HT1080 (cell line): ENCODE measurements at places on chromosomes 11 and 22.

GRCh38 chr22:31926969-31927368, 17.4 kb upstream of the YWHAH start:
- DNase-seq = no peak

- peak; percentile 17 for DNase-seq
Measured at GRCh38 chr11:12474871-12475270, 97.5 kb downstream of the PARVA start.

DNA sequence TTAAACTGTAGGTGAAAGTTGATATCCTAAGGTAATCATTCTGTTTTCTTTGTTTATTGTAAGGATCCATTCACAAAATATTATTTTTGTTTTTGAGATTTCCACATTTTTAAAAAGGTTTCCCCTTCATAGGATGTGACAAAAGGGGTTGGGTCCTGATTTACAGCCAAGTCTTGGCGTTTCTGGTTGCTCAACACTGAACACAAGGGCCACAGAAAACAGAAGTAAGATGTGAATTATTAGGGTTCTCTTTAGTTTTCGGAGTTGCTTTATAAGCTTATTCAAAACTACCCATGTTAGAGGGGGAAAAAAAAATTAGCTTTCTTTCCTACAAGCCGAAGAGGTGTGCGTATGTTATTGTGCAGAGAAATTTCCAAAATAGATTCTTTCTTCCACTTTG, 30.0 kb upstream of the FLI1 start:
- DNase-seq = no peak

GRCh38 chr11:128775468-128775867, 81.6 kb downstream of the FLI1 start:
- DNase-seq = no peak

- peak; percentile 53 for DNase-seq
Measured at GRCh38 chr11:108958368-108959104, 293.7 kb downstream of the DDX10 start.

DNA sequence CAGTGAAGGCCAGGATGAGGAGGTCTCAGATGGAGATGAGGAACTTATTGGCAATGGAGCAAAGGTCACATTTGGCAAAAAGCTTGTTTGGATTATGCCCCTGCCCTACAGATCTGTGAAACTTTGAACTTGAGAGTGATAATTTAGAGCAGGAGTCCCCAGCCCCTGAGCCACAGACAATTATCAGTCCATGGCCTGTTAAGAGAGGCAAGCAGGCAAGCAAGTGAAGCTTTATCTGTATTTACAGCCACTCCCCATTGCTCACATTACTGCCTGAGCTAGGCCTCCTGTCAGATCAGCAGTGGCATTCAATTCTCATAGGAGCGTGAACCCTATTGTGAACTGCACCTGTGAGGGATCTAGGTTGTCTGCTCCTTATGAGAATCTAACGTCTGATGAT, 1076.9 kb upstream of the TENM4 start:
- no peak for DNase-seq

- peak; percentile 59 for DNase-seq
Measured at GRCh38 chr11:85776951-85777602, 33.9 kb downstream of the SYTL2 start.

GRCh38 chr11:68927280-68928135, 23.8 kb downstream of the IGHMBP2 start:
- DNase-seq = no peak

DNA sequence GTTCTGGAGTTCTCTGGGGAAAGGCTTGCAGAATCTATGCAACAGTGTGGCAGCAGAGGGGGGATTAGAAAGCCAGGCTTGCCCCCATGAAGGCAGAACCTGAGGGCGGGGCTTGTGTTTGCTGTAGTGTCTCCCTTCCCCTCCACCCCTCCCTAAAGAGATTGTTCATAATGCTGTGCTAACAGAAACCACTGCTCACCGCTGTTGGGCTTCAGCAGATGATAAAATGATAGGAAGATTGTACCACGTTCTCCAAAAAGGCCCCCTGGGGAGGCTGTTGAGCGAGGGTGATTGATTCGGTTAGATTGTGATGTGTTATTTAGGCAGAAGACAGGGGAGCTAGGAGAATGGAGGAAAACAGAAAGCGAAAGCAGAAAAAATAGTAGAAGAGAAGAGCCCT, 215.2 kb upstream of the NCAM1 start:
- no peak for DNase-seq

DNA sequence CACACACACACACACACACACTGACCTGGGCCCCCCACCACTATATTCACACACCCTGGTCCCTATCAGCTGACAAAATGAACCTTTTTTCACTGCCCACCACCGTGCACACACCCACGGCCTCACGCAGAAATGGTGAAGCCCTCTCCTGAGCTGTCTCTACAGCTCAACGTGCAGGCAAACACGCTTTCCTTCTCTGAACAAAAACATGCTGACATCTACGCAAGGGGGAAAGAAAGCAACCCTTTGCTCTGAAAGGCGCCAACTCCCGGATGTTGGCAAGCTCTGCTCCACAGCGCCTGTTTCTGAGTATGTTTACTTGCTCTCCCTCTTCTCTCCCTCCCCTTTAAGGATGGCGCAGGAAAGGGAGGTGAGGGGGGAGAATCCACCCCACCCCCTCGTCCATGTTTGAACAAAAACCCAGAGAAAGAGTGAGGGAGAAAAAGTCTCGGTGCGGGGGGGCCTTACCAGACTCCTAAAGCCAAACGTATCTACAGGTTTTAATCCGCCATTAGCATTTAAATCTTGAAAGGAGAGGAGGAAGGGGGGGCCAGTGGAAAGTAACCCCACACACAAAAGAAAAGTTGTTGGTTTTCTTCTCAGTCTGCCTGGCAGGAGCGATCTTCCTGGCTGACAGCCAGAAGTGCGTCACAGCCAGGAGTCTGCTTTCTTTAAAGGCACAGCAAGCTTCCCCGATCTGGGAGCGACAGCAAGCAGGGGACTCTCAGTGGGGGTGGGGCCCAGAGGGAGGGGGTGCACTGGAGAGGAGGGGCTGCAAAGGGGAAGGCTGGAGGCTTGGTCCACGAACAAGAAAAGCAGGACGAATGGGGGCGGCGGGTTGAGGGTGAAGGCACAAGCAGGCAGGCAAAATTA, 39.6 kb downstream of the NUMA1 start:
- DNase-seq = peak; percentile 90

GRCh38 chr11:41039592-41039991, 419.9 kb downstream of the LRRC4C start:
- peak; percentile 14 for DNase-seq

- DNase-seq = no peak
Measured at GRCh38 chr22:42317691-42318547, 47.5 kb upstream of the TCF20 start.
